Endothelial cell of coronary artery (primary cell): ENCODE measurements at places on chromosomes 2 and 18. TPM values are rescaled to one million over a fixed set of nuclear protein-coding genes. Genes with fewer than 3 reads are reported as not detected.

Gene TNS1
- 27.4 and 87.3 TPM in 2 replicates for total RNA-seq

Gene SLC30A3
- total RNA-seq: not detected in 2 replicates

Gene SH3RF3
- 5.2 and 6.1 TPM in 2 replicates for total RNA-seq

Gene TLX2
- total RNA-seq: not detected in 2 replicates

Gene WNT6
- not detected in 2 replicates for total RNA-seq

Gene EVA1A
- 88.6 and 116 TPM in 2 replicates for total RNA-seq

Gene MEP1B
- total RNA-seq: 0.19 TPM in 1 of 2 replicates, not detected in the other
